Pons (tissue), 1 donor: ENCODE measurements at places on chromosomes 1 and 21.

- DNase-seq = no peak
These were observed 78.1 kb upstream of the PPP2R5A start for GRCh38 chr1:212207118-212207517.

DNA sequence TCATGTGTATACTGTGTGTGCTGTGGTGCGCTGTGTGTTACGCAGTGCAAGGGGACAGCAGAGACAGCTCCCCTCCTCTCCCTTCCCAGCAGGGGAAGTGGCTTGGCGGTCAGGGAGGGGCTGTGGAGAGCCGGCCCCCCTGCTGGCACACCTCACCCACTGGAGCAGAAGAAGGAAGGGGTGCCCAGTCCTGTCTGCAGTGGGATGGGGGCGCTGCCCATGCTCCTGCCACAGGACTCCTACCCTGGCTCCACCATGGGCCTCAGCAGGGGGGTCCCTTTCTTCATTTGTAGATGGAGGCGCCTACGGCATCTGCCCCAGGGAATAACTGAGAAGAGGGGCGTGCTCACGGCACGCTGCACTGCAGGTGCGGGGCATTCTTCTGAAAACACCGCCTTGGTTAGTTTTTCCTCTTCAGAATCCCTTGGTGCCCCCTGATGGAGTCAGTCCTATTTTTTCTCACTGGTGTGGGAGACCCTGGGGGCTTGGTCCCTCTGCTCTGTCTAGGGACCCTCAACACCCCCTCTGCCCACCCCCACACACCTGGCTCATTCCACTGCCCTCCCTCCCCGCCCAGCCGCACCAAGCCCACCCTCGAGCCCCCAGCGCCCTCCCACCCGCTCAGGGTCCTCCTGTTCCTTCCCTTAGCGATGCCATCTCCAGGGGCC is 13.8 kb upstream of the LDLRAP1 start:
- no peak for DNase-seq

DNA sequence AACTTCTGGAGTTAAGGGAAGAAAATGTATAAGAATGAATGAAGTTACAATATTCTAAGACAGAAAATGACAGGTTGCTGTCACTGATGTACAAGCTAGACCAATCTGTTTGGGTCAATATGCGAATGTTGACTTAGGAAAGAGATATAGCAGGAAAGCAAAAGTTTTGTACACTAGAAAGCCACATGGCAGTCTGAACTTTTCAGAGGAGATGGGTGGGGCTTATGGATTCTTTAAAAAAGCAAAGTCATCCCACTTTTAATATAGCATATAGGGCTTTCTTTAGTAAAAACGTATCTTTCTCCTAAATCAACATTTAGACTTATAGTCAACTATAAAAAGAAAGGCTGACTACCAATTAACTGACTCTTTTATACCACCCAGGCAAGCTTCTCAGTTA is 381.2 kb downstream of the PTPRC start:
- no peak for DNase-seq

GRCh38 chr1:173062150-173062938 is 11.6 kb upstream of the TNFSF18 start:
- DNase-seq = no peak

- DNase-seq = no peak
These were observed 949.4 kb upstream of the ADGRL4 start for GRCh38 chr1:79955966-79956365.

GRCh38 chr1:38662126-38662525 is 197.4 kb downstream of the RRAGC start:
- DNase-seq = peak; percentile 28

DNA sequence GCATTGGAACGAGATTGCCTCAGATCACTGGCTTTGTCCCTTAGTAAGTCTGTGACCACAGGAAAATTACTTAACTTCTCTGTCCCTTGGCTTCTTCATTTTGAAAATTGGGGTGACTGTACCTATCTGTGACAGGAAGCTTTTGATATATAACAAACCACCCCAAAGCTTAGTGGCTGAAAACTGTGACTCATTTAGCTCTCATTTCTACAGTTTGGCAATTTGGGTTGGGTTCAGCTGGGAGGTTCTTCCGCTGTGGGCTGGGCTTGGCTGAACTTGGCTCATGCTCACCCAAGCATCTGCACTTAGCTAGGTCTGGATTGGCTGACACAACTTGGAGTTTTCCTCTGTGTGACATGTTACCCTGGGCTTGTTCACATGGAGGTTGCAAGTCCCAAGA is 14.0 kb downstream of the C1orf94 start:
- DNase-seq = no peak

DNA sequence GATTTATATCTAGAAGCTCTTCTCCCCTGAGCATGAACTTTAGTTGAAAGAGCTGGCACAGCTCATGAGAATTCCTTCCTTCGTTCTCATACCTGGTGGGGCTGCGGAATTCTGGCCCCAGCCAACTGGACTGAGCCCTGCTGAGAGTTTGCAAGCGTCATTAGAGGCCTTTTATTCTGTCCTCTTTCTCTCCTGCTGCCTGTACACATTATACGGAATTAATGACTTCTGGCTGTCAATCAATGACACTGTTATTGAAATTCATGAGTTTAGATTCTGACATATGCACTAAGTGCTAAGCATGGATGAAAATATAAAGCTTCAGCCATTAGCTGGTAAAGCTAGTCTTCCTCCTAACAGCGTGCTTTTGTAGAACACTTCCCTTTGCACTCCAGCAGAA is 27.5 kb downstream of the KAZN start:
- no peak for DNase-seq

DNA sequence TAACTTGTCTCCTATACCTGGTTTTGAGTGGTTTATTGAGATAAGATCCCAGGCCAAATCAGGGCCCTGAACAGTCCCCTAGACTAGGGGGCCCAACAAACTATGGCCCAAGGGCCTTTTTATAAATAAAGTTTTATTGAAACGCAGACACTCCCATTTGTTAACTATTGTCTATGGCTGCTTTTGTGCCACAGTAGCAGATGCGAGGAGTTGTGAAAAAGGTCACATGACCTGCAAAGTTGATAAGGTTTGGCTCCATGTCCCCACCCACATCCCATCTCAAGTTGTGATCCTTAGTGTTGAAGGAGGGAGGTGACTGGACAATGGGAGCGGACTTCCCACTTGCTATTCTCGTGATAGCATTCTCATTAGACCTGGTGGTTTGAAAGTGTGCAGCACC is 29.5 kb upstream of the RAB4A start:
- no peak for DNase-seq

GRCh38 chr1:168470901-168471431 is 72.8 kb downstream of the XCL2 start:
- DNase-seq = no peak

GRCh38 chr1:14443164-14443787 is 155.2 kb upstream of the KAZN start:
- no peak for DNase-seq

DNA sequence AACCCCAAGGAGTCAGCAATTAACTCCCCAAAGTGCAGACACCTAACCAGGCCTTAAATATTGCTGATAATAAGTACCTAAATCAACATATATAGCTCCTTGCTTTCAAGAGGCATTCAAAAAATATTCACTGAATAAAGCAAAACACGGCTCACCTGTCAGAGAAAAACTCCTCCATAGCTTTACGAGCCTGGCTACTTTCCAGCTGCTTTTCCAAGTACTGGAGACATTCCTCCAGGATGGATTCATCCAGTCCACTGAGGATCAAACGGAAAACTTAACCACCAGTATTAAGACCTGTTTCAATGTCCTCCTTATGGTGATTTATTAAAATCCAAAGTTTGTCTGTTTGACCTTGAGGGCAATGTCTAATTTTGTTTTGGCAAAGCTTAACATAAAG is 44.6 kb downstream of the UBR4 start:
- no peak for DNase-seq

- DNase-seq = no peak
These were observed 40.4 kb upstream of the BMP8A start for GRCh38 chr1:39450956-39451606.

GRCh38 chr1:181104042-181104789 is 15.7 kb downstream of the IER5 start:
- DNase-seq = no peak

DNA sequence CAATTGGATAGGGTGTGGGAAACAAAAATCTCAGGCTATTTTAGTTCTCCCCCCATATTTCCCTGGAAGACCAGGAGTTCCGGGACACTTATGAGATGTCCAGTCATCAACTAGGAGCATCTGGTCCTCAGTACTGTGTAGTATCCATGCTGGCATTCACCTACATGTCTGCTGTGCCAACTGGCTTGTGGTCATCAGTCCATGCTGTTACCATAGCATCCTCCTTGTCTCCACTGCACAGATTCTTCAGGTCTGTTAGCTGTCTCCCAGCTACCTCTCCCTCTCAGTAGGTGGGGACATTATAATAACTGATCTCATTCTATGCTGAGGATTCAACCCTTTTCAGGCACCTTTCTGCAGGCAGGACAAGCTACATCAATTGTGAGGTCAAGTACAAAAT is 302.9 kb downstream of the BARHL2 start:
- DNase-seq = peak; percentile 19

- peak; percentile 77 for DNase-seq
These were observed 54.8 kb upstream of the SOD1 start for GRCh38 chr21:31604591-31605190.

DNA sequence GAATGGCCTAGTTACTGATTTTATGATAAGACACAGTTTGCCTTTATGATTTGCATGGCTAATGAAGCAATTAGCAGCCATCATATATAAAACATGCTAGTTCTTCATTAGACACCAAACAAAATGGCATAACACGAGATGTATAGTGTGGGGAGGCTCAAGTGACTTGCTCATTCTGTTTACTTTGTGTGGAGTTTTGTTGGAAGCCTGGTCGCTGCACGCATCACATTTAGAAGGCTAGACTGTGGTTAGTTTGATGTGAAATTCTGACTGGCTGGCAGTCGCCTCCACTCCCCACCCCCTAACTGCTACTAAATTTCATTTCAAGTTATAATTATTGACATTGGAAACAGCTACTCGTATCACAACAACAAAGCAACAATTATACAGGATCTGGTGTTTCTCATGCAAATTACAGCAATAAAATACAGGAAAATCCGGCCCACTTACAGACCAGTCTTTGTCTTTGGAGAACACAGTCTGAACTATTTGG is 356.1 kb downstream of the LMO4 start:
- peak; percentile 34 for DNase-seq

- DNase-seq = no peak
These were observed 133.3 kb upstream of the GPR52 start for GRCh38 chr1:174314433-174314832.

- no peak for DNase-seq
These were observed 42.9 kb downstream of the EPHB2 start for GRCh38 chr1:22753481-22753971.

DNA sequence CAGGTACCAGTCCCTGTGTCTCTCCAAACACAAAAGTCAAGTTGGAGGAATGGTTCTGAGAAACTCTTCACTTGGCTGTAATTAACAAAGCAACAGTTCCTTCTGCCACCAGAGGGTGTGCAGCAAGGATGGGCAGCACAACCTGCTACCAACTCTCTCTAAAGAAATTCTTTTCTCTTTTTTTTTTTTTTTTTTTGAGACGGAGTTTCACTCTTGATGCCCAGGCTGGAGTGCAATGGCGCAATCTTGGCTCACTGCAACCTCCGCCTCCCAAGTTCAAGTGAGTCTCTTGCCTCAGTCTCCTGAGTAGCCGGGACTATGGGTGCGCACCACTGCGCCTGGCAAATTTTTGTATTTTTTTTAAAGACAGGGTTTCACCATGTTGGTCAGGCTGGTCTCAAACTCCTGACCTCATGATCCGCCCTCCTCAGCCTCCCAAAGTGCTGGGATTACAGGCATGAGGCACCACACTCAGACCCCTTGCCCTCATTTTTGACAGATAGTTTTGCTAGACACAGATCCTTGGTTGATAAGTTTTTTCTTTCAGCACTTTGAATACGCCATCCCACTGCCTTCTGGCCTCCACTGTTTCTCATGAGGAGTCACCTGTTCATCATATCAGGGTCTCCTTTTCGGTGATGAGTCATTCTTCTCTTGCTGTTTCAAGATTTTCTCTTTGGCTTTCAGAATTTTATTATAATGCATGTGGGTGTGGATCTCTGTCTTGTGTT is 12.1 kb upstream of the DEGS1 start:
- DNase-seq = peak; percentile 26
